ENCODE measurements at places on chromosomes 6 and 20. TPM values are rescaled to one million over a fixed set of nuclear protein-coding genes. Genes with fewer than 3 reads are reported as not detected.

MEI4 gene
- 0.13 TPM for total RNA-seq

DNA sequence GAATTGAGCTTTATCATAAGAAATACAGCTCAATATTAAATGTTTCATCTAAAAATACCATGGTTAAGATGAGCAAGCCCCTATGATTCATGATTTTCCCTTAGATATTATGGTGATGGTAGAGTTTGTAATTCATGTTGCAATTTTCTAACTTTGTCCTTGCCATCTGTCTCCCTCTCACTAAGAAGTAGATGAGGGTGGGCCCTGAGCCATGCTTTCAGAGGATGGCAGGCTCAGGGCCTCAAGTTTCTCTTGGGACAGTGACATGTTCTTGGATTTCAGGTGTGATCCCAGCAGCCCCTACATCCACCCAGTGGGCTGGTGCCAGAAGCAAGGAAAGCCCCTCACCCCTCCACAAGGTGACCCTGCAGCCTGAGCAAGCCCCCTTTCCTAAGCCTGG is 25.6 kb downstream of the L3MBTL1 start:
- no peak for DNase-seq

- DNase-seq: no peak
These were observed 7.5 kb downstream of the FERMT1 start for GRCh38 chr20:6115221-6115895.

- DNase-seq: no peak
These were observed 51.1 kb downstream of the MYLIP start for GRCh38 chr6:16179970-16180431.

DNA sequence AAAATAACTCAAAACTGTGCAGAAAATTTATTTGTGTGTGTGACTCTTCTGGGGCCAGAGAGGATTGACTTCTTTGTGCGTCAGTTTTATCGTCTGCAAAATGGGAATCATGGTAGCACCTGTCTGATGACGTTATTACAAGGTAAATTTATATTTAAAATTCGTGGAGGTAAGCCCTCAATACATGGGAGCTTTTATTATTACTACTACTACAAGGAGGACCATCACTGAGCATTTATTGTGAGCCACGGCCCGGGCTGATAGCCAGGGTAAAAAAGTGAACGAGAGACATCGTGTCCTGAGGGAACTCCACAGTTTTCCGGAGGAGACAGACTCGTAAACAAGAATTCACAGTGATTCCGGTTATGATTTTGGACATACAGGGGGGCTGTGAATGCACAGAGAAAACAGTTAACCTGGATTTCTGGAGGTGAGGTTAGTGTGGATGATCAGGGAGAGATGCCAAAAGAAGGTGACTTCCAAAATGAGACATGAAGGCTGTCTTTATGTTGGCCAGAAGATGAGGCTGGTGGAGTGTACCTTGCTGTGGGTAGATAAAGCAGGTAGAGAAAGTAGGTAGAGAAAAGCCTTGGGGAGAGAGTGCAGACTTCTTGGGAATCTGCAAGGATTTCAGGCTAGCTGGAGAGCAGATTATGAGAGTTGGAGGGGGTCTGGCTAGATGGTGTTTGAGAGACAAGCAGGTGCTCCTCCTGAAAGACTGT is 10.6 kb upstream of the SERINC3 start:
- no peak for DNase-seq

DNA sequence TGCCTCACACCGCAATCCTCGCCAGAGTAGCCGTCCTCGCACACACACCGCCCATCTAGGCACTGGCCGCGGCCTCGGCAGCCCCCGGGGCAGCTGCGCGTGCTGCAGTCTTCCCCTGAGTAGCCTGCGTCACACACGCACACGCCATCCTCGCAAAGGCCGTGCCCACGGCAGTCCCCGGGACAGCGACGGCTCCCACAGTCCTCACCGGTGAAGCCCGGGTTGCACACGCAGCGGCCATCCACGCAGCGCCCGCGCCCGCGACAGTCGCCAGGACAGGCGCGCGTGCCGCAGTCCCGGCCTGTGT is 13.1 kb downstream of the TNXB start:
- no peak for DNase-seq

STMND1 gene
- total RNA-seq: 0.27 TPM

DNA sequence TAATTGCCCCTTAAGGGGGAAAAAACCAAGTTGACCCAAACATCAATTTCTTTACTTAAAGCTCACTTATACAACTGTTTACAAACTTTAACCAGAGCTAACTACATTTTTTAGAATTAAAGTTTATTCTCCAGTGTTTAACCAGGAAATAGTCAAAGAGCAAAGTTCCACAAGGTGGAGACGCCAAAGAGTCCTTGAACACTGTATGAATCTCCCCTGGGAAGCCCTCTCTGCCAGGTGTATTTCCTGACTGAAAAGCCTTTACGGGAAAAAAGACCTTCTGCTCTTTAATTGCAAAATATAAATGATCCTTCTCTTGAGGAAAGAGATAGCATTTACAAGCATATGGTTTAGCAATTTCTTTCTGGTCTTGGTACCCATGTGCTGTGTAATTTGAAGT is 36.2 kb downstream of the BTBD9 start:
- no peak for DNase-seq

NKX2-2 gene
- not detected for total RNA-seq

DNA sequence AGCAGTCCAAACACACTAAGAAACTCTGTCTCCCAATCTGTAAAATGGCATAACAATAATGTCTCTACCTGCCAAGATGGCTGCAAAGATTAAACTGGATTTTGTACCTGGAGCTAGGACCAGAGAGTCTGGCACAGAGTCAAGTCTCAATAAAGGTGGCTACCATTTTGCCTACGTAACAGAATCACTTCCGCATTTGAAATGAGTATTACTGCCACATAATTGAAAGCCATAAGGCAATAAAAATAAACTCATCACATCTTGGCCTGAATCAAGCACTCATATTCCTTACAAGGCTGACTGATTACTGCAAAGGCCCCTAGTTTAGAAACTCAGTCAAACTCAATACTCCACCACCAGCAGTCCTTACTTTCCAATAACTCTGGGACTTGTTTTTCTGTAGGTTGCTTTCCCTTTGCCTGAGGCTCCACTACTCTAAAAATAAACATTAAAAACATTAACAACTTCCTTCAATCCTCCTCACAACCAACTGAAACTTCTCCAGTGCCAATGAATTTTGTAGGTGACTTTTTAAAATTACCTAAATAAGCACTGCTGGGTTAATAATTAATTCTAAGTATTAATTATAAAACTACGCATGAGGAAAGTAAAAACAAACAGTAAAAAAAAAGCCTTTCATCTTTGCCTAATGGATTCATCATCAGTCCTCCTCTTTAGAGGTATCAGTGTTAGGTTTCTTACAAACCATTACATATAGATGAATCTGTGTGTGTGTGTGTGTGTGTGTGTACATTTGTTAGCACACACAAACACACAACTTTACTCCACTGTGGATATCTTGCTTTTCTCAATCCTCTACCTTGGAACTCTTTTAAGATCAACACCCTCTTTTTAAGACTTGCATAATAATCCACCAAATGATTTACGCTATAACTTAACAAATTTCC is 3.7 kb downstream of the KIF16B start:
- DNase-seq: no peak

GRCh38 chr6:4008324-4009047 is 70.5 kb downstream of the FAM217A start:
- DNase-seq: no peak

DNA sequence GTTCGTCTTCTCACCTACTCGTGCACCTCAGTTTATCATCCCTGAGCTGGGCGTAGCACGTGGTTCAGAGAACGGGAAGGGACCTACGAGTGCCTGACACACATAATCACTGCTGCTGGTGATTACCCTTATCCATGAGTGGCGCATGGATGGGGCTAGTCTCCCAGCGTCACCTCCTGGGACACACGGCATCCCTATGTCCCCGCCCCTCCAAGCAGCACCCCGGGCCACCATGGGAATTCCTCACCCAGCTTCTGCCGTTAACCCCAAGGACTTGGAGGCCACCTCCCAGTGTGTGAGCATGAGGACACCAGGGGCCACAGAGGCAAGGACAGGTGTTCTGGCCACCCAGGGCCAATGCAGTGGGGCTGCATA is 9.8 kb downstream of the CHRNA4 start:
- DNase-seq: no peak

GRCh38 chr6:43489277-43490072 is 12.1 kb downstream of the TJAP1 start:
- no peak for DNase-seq

TOX2 gene
- 2.1 TPM for total RNA-seq

FRMD1 gene
- 25.5 TPM for total RNA-seq

CST2 gene
- not detected for total RNA-seq

MDC1 gene
- total RNA-seq: 43.2 TPM

GTSF1L gene
- not detected for total RNA-seq

- no peak for DNase-seq
These were observed 335.6 kb upstream of the BTBD3 start for GRCh38 chr20:11582060-11582459.

GRCh38 chr6:106568530-106568929 is 60.8 kb downstream of the RTN4IP1 start:
- DNase-seq: no peak
